ENCODE measurements at places on chromosomes 11 and 22.

GRCh38 chr11:105070306-105070705 lies 25.2 kb upstream of the CARD16 start:
- DNase-seq, result no peak

- DNase-seq, result no peak
These were observed 5.0 kb upstream of the OR52H1 start for GRCh38 chr11:5553343-5553742.

- no peak for DNase-seq
These were observed 9.4 kb upstream of the IGSF9B start for GRCh38 chr11:133966172-133966651.

DNA sequence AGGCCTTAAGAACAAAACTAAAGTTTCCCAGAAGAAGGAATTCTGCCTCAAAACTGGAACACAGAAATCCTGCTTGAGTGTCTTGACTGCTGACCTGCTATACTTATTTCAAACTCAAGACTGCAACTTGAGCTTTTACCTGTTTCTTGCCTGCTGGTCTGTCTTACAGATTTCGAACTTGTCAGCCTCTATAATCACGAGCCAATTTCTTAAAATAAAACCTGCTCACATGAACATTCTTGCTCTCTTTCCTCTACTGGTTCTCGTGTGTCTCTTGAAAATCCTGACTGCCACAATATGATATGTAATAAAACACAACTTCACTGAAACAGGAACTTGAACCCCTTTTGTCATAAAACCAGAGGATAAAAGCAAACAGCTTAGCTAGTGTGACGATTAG lies 13.9 kb downstream of the PATL1 start:
- no peak for DNase-seq

DNA sequence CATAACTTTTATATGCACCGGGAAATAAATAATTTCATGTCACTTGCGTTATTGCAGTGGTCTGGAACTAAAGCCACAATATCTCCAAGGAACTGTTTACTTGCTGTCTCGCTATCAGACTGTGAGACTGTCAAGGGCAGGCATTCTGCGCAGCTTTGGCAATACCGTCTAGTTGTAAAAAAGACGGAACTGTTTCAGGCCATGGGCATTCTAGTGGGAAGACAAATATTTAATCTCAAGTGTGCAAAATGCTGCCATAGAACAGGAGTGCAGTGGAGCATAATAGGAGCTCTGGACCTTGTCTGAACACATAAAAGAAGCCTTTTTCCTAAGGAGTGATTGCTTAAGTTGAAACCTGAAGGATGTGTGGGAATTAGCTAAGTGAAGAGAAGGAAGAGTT lies 53.8 kb downstream of the PACS1 start:
- no peak for DNase-seq

GRCh38 chr22:22856885-22857606 lies 30.6 kb upstream of the IGLL5 start:
- no peak for DNase-seq

DNA sequence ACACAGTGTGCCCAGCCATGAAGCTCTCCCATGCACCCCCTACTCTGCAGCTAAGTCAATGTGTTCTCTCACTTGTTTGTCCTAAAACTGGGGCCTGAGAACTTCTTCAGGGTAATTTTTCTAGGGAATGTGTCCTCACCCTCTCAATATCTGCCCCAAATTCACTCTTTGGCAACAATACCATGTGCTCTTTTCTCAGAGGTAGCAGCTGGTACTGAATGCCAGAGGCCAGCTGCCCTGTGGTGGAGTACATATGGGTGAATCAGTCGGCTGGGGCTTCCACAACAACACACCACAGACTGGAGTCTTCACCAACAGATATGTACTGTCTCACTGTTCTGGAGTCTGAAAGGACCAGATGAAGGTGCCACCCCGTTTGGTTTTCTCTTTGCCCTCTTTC lies 97.7 kb upstream of the TOP3B start:
- DNase-seq, result no peak

- DNase-seq, result no peak
These were observed 2.8 kb upstream of the MMP1 start for GRCh38 chr11:102800767-102801166.

DNA sequence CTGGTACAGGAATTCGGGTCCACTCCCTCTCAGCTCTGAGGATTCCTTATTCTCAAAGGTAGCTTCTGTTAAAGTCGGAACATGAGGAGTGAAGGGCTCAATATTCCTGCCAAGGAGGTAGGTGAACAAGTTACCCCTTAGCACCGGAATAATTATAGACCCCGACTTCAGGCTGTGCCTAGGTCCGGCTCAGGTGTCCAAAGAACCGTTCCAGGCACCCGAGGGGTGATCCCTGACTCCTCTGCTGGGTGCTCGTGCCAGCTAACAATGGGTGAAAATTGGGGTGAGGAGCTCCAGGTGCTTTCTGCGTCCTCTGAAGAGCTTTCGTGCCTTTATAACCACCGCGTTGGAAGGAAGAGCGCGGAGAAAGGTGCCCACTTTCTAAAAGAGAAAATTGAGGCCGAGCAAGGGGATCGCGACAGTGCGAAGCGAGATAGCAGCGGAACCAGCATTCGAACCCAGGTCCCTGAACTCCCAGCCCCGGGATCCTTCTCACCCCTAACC lies 393 bp downstream of the CYB561A3 start:
- no peak for DNase-seq

DNA sequence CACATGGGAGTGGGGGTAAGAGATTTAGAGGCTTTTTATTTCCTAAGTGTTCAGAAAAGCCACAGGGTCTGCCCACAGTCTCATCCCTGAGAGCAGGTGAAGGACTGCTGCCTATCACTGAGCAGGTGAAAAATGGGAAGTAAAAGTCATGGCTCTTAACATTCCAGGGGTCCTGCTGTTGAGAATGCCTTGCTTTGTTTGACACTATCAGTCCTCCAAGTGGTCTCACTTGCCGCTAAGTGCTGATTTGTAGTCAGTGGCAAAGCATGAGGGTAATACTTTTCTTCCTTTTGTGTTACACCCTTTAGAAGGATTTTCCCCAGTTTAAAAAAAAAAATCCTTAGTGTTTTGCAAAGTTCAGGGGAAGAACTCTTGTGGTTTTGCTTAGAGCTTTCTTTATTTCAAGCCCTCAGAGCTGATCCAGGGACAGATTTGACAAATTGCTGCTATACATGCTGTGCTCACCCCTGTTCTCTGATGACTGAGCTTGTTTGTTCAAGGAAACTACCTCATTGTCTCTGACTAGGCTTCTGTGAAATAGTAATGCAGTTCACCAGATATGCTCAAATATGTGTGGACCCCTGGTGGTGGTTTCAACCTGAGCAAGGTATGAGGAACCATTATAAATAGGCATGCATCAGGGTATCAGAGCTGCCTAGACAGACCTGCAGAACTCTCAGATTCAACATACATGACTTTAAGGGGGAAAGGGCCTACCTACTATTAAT lies 141.0 kb downstream of the ARHGAP42 start:
- DNase-seq, result peak; percentile 59

DNA sequence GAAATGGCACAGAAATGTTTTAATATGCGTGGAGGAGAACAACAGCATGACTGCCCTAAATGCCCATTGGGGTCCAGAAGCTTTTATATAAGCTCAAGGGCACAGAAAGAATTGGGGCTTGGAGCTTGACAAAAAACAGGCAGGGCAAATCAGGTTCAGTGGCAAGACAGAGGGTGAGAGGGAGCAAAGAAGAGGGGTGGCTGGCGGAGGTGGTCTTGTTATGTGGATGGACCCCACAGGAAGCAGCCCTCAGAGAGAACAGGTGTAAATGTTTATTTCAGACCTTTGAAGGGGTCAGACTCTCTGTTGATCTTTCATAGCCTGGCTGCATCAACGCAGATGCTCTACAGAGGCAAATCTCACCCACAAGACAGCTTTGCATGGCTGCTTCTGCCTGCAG lies 213.1 kb upstream of the B3GAT1 start:
- DNase-seq, result no peak

- no peak for DNase-seq
These were observed 74.6 kb upstream of the KCNQ1OT1 start for GRCh38 chr11:2774173-2775082.

- no peak for DNase-seq
These were observed 211.1 kb upstream of the MTNR1B start for GRCh38 chr11:92758241-92758780.

- no peak for DNase-seq
These were observed 1.7 kb downstream of the CHST1 start for GRCh38 chr11:45663486-45664375.

- DNase-seq, result no peak
These were observed 3.8 kb upstream of the EHD1 start for GRCh38 chr11:64882243-64882642.

DNA sequence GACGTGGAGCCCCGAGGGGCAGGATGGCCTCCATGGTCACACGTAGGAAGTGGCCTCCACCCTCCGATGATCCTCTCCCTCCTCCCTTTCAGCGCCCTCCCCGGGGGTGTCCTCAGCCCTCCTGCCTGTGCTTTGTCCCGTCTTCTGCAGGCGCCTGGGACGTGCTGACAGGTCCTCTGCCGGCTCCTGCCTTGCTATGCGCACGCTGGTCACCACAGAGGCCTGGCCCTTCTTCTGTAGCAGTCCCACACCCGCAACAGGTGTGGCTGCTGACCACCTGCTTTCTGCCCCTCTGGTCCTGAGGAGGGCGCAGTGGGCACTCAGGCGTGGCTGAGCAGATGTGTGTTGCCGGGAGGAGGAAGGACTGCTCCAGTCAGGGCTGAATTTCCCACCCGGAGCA lies 27.7 kb upstream of the PPP6R3 start:
- no peak for DNase-seq

DNA sequence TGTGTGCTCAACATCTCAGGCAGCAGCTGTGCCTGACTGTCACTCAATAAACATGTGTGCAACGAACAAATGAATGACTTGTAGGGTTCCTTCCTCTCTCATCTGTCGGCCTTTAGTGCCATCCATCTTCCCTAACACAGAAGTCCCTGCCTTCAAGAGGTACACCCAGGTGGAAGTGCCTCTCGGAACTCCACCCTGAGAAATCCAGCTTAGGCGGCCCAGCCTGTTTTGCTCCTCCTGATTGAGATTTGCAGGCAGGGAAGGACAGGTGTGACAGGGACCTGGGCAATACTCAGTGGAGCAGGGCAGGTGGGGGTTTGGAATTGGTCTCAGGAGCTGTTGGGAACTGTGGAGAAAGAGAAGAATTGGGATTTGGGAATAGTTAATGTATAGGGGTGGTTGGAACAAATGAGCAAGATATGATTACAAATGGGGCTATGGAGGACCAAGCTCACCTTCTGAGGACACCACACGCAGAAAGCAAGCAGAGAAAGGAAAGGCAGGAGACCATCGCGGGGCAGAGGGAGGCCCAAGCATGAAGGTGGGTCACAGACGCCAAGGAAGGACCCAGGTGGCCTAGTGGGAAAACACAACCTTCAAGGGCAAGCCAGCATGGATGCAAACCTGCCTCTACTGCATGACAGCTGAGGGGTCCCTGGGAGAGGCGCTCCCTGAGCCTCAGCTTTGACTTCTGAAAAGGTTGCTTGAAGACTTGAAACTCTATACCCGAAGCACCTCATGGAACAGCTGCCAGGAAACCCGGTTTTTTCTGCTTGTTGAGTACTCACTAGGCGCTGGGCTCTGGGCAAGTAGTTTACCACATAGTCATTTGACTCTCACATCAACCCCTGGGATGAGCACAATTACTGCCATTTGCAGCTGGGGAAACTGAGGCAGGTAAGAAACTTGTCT lies 40.9 kb upstream of the ANO1 start:
- no peak for DNase-seq

DNA sequence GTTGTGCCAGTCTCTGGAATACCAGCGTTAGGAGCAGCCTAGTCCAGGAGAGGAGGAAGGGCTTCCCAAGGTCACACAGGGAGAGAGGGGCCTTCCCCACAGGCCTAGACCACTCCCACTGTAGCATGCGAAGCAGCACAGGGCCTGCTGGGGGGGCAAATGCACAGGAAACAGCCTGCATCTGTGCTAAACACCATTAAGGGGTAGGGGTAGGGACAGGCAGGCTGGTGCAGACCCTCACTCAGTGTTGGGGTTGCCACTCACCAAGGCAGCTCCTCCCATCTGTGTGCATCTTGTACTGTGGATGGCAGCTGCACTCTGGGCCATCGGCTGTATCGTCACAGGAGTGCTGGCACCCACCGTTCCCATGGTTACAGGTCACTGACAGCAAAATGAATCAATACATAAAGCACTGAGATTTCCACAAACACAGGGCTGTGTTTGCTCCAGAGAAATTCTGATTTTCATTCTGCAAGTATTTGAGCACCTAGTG lies 24.9 kb downstream of the SCUBE2 start:
- DNase-seq, result no peak

- DNase-seq, result peak; percentile 7
These were observed 39.2 kb upstream of the SLC36A4 start for GRCh38 chr11:93236741-93237675.

- no peak for DNase-seq
These were observed 447.1 kb downstream of the MIAT start for GRCh38 chr22:27104449-27104848.

DNA sequence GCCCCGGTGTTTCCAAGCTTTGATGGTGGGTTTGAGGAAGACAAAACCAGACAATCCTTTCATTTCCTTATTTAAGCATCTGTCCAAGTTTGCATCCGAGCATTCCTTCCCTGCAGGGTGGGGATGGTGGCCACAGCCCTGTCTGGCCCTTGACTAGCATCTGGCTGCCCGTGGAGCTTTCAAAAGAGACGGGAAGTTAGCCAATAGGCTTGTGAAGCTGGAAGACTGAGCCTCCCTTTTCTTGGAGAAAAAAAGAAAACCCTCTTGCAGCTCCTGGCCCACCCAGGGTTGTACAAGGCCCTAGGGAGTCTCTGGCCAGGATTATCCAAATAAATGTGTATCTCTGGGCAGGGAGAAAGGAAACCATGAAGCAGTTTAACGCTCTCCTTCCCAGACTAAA lies 60.6 kb downstream of the MICAL2 start:
- DNase-seq, result no peak

GRCh38 chr22:37303821-37304274 lies 21.5 kb downstream of the CYTH4 start:
- no peak for DNase-seq

DNA sequence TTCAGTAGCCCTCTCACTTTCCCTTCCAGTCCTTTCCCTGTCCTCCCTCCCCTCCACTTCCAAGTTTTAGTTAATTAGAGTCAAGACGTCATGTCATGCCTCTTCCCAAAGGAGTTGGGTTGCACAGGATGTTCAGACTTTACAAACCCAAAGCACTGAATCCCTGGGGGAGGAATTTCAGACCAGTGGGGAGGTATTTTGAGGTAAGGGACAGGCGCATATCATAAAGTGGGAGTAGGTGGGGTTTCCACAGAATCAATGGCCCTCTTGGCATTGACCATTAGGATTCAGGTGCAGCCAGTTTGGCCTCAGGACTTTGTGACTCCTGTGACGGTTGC lies 733 bp upstream of the ACP2 start:
- no peak for DNase-seq

DNA sequence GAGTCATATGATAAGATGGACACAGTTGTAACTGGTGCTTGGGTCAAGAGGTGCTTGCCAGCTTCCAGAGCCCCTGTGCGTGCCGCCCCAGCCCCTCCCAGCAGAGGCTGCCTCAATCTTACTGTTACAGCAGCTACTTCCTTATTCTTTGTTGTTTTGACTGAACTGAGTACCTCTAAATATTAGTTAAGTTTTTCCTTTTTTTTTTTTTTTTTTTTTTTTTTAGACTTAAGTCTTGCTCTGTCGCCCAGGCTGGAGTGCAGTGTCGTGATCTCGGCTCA lies 8.8 kb downstream of the ZBED4 start:
- DNase-seq, result no peak

Measured in NCI-H2081 (cell line).